ENCODE measurements at places on chromosomes 3 and 15.

DNA sequence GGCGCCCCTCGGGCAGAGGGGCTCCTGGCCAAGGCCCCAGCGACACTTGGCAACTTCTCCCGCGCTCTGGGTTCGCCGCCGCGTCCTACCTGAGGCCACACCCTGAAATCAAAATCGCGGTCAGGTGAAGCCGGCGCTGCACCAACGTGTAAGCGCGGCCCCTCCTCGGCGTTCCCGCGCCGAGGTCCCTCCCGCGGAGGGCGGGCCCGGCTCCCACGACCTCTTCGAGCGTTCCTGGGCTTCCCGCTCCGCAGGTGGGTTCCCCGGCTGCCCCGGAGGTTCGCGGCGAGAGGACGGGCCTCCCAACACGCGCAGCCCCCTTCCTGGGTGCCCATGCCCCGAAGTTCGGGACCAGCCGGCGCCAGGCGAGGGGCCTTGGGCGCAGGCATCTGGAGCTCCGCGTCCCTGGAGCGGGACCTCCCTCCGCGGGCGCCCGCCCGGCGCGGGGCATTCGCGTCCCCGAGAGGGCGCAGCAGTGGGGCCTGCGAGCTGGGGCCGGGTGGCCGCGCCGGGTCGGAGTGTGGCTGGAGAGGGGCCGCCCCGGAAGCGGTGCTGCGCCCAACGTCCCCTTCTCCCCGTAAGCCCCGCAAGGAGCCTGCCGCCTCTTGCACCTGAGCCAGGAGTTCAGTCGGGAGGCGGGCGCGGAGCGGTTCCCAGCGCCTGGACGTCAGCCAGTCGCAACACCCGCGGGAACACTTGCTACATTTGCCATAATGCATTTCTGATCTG, 13.7 kb downstream of the PAK6 start:
- DNase-seq: no peak

DNA sequence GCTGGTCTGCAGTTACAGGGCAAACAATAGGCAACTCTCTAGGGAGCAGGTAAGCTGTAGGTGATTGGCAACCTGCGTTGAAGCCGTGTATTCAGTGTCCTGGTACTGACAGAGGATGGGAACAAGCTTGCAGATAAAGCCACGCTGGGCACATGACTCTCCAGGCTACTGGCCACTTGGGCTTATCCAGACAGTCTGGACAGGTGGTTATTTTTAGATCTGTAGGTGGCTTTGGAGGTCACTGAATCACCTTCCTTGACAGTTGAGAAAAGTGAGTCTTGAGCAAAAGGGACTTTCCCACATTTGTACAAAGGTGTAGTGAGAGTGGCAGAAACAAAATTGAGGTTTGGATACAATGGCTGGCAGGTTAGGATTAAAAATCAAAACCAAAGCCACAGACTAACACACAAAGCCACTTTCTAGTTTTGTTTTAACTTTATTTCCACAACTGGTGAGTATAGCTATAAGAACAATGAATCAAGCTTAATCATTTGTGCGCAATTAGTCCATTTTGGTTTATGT, 22.3 kb upstream of the IL1RAP start:
- no peak for DNase-seq

- no peak for DNase-seq
These were observed 156.3 kb downstream of the LPP start for GRCh38 chr3:188310270-188310710.

DNA sequence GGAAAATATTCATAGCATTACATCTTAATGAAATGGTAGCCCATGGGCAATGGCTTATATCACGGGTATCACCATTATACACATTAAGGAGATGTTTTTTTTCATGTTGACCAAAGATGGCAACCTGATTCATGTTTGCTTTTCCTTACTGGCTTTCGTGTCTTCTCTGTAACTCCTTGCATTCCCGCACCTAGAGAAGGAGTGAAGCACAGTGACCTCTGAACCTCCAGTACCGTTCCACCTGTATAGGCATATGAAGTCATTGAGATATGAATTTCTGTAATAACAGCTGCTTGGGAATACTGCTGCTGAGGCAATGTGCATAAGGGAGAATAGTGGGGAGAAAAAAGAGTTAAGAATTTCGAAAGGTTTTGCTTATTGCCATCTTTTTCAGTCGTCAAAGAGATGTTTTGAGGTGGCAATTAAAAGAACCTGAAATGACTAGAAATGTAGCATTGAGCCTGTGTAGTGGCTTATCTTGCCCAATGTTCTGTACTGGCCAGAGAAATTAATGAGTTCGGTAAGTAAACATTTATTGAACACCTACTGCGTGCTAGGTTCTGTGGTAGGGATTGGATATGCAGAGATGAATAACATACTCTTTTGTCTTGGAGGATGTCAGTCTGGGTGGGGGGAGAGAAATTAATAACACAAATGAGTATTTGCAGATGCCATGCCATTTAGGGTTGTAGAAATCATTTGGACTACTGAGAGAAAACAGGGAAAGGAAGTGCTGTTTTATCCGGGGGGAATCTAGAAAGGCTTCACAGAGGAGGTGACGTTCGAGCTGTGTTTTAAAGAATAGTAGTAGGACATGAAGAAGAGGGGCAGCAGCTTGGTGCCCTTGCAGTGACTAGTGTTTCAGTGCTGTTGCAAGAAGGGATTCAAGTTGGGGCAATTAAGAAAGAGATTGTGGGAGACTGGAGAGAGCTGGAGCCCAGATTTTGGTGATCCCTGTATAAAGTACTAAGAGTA, 2.5 kb downstream of the FEM1B start:
- no peak for DNase-seq

DNA sequence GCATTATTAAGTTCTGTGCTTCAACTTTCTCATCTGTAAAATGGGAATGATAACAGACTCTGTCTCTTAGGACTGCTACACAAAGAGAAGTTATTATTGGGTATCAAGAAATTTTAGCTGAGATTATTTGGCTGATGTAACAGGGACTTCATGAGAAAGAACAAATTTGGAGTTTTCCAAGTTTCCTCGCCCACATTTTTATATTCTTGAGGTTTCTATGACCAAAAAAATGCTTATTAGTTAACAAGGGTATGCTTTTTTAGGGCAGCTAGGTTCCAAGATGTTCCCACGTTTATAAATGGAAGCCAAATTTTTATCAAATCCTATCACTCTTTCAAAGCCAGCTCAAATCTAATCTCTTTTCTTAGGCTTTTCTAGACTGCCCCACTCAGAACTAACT, 50.6 kb upstream of the C3orf80 start:
- no peak for DNase-seq

GRCh38 chr3:104132566-104133403, 1233.9 kb upstream of the ALCAM start:
- DNase-seq: no peak

- DNase-seq: no peak
These were observed 3.7 kb upstream of the RPP25 start for GRCh38 chr15:74960286-74960685.

GRCh38 chr15:85941186-85941855, 138.3 kb upstream of the AGBL1 start:
- no peak for DNase-seq

GRCh38 chr3:56975567-56975966, 84.9 kb upstream of the SPATA12 start:
- no peak for DNase-seq
